ENCODE measurements at places on chromosomes 7 and 10. TPM values are rescaled to one million over a fixed set of nuclear protein-coding genes. Genes with fewer than 3 reads are reported as not detected.

Gene TRIM74
- total RNA-seq = 0.55 TPM

Gene MYOF
- total RNA-seq = 215 TPM

Gene ACBD7
- total RNA-seq = 1.4 TPM

Gene PHYHIPL
- total RNA-seq = 0.16 TPM

Gene HABP2
- 0.18 TPM for total RNA-seq

Gene CPA2
- total RNA-seq = 0.30 TPM

Gene CADPS2
- total RNA-seq = 0.05 TPM

Gene HOXA9
- total RNA-seq = 0.52 TPM

Gene ETV1
- total RNA-seq = 2.5 TPM

Gene OGDHL
- total RNA-seq = 0.29 TPM

Gene NPC1L1
- total RNA-seq = 0.06 TPM

Gene GPR15LG
- not detected for total RNA-seq

Gene CDK14
- 0.08 TPM for total RNA-seq

Gene SPDYE2B
- not detected for total RNA-seq

Gene SEMA3E
- total RNA-seq = 1.7 TPM

Gene RARRES2
- not detected for total RNA-seq

Gene ENO4
- 0.47 TPM for total RNA-seq

Gene AKR1C2
- 3,638 TPM for total RNA-seq

Gene PRKAR2B
- total RNA-seq = 2.2 TPM

Gene ICA1
- 1.5 TPM for total RNA-seq

Gene ASL
- 20.6 TPM for total RNA-seq

Gene CHRM2
- not detected for total RNA-seq

Gene ZNF736
- total RNA-seq = 0.07 TPM
